ENCODE measurements at places on chromosomes 1 and 21. TPM values are rescaled to one million over a fixed set of nuclear protein-coding genes. Genes with fewer than 3 reads are reported as not detected.

EFNA3 gene
- total RNA-seq, result 17.5 TPM

GRCh38 chr1:59331686-59332620 is 35.1 kb downstream of the FGGY start:
- no peak for DNase-seq

DNA sequence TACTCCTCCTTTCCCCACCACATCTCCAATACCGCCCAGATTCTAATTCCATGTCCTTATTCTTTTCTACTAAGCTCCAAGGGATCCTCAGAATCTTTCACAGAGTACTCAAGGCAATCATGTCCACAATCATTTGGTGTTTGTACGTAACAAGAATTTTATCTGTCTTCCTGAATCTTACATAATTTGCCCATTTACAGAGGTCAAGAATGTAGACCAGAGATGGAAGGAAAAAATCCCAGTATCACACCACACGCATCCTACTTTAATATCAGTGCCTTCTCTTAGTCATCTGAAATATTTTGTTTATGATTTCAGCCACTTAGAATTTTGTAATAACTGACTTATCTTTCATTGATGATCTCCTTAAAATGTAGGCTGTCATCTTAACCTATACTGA is 366.0 kb upstream of the LRRC7 start:
- no peak for DNase-seq

DNA sequence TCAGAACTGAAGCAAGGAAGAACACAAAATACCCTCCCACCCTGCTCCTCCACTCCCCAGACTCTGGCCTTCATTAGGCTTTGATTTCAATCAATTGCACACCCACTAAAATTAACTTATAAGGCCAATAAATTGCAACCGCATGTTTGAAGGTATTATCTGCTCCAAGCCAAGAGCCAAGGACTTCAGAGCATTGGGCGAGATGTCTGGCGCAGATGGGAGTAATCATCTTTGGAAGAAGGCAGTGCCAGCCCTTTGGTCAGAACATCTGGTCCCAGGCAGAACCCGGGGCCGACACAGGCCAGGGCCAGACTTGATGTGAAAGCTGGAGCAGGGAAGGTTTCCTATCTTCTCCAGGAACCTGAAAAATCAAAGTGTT is 60.0 kb downstream of the SLC66A1 start:
- DNase-seq, result no peak

DNA sequence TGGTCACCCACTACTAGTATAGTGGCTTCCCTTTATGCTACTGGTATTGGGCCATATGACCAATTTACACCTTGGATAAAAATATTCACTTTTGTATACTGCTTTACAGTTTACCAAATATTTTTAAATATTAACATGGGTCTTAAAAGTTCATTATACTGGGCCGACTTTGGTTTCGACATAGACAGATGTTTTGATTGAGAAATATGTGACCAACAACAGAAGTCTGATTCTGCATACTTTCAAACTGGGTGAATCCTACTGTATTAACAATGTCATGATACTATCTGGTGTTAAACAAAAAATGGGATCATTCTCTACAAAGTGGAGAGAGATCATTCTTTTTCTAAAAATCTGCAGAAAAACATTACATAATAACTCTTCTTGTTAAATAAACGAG is 134.8 kb downstream of the AKT3 start:
- DNase-seq, result no peak

GSTM1 gene
- not detected for total RNA-seq

TFAP2E gene
- total RNA-seq, result 0.94 TPM

DNA sequence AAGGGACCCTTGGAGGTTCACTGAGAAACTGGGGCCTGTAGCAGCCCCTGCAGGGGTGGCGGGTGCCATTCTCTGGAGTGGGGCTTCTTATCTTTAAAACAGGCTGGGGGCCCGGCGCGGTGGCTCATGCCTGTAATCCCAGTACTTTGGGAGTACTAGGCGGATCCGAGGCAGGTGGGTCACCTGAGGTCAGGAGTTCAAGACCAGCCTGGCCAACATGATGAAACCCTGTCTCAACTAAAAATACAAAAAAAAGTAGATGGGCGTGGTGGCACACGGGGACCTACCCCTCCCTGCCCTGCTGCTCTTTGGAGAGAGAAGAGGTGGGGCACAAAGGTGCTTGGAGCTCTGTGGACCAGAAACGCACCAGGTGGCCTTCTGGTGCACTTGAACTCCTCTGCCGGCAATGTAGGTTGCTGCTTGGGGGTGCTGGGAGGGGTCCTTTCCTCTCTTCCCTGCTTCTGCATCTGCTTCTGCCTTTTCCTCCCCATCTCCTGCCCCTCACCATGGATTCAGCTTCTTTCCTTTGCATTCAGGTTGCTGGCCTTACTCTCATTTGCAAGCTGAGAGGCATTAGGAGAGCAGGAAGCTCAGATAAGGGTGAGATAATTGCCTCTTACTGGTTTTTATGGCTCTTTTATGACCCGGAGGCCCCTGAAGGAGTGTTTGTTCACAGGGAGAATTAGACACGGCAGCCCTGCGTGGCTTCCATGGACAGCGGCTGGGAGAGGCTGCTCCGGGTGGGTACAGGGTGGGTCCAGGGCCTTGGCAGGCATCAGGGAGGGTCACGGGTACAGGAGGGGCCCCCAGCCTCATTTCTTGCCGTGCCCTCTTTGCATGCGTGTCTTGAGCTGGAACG is 57.4 kb downstream of the ARHGEF10L start:
- DNase-seq, result no peak

CR2 gene
- total RNA-seq, result 1.00 TPM

GRCh38 chr21:45575993-45576837 is 34.0 kb upstream of the SLC19A1 start:
- no peak for DNase-seq

GPA33 gene
- 0.69 TPM for total RNA-seq

DNA sequence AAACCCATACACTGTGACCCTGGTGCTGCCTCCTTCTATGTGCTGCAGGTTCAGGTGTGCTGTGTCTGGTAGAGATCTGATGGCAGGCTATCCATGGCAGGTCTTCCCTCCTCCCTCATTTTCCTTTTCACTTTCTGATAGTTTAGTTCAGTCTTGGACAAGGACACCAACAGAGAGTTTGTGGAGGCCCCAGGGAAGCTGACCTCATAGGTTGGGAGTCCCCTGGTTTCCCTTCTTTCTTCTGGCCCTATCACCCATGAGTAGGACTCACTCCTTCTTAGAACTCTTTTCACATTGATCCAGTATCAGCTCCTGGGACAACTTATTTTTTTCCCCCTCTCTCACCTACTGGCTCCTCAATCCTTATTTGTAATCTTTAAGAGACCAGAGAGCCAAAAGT is 8.3 kb downstream of the GRHL3 start:
- DNase-seq, result no peak

PLPPR4 gene
- total RNA-seq, result 0.90 TPM

GRCh38 chr1:214511639-214511998 is 39.8 kb downstream of the PTPN14 start:
- no peak for DNase-seq

FCAMR gene
- not detected for total RNA-seq

DNA sequence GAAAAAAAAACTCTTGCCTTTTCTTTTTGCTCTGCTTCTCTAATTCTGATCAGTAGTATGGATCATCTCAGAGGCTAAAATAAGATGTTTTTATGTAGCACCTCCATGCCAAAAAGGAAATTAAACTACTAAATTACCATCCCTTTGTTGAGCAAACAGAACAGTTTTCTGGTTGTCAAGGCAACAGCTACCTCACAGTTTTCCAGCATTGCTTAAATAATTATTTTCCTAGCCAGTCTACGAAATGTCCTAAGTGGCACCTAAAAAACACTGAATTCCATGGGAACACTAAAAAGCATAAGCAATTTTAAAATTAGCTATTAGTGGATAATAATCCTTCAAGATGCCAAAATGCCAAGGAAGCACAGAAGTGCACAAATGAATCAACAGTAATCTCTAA is 61.7 kb downstream of the ARID4B start:
- DNase-seq, result no peak

RPRD2 gene
- 19.0 TPM for total RNA-seq

EDN2 gene
- 0.81 TPM for total RNA-seq

GRCh38 chr1:89842567-89843272 is 21.9 kb downstream of the LRRC8D start:
- no peak for DNase-seq

ESPN gene
- total RNA-seq, result 8.7 TPM

- DNase-seq, result no peak
Observed at GRCh38 chr1:2259668-2260402, 31.7 kb downstream of the SKI start.

DNA sequence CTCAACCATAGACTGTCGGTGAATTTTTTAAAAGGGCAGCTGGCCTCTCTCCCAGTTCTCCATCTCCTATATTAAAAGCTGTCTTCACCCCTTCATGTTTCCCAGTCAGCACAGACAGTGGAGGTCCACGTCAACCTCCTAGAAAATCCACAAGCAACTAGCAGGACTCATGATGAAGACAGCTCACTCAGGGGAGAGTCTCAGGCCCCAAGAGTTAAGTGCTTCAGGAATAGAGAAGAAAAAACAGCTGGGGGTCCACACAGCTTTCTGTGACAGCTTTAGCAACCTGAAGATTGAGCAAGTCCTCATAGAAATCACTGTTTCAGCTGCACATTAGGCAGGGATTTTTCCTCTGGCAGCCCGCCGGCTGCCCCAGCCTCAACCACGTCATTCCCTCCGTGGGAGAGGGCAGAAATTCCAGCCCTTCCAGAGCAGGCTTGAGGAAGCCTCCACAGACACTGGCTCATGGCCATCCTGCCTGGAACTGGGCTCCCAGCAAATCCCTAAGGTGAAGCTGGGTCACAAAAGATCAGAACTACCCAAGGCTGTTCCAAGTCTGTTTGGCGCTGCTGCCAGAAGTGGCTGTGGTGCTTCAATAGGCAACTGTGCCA is 15.2 kb downstream of the GPR161 start:
- no peak for DNase-seq

DNA sequence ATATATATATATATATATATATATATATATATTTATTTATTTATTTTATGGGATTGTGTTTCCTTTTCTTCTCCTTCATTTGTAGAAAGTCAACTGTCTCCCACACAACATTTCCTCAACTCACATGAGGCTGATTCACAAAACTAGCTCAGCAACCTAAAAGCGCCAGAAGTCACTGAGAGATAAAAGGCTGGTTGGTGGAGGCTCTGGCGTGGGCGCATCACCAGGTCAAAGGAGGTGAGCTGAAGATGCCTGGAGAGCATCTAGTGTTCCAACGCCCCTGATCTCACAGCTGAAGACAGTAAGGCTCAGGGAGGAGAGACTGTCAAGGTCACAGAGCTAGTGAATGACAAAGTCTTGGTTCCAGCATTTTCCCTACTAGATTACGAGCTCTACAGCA is 78.0 kb downstream of the HLCS start:
- DNase-seq, result no peak

MCOLN2 gene
- 0.70 TPM for total RNA-seq

ZSWIM5 gene
- 4.7 TPM for total RNA-seq

NUP210L gene
- total RNA-seq, result 0.03 TPM

GRCh38 chr1:229886636-229887035 is 180.4 kb upstream of the GALNT2 start:
- DNase-seq, result no peak

DNA sequence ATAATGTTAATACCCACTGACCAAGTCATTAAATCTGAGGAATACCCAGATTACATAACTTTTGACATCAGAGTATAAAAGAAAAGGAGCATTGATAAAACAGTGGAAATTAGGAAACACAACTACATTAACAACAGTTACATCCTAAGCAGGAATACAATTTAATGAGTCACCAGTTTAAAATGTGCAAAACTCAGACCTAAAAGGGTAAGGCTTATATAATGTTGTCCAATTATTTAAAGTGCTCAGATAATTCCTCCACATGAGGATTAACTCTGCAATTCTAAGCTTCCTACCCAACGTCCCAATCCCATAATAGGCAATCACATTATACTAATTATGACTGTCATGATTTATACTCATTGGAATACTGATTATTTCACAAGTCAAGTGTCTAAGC is 50.5 kb downstream of the ABL2 start:
- no peak for DNase-seq

DNA sequence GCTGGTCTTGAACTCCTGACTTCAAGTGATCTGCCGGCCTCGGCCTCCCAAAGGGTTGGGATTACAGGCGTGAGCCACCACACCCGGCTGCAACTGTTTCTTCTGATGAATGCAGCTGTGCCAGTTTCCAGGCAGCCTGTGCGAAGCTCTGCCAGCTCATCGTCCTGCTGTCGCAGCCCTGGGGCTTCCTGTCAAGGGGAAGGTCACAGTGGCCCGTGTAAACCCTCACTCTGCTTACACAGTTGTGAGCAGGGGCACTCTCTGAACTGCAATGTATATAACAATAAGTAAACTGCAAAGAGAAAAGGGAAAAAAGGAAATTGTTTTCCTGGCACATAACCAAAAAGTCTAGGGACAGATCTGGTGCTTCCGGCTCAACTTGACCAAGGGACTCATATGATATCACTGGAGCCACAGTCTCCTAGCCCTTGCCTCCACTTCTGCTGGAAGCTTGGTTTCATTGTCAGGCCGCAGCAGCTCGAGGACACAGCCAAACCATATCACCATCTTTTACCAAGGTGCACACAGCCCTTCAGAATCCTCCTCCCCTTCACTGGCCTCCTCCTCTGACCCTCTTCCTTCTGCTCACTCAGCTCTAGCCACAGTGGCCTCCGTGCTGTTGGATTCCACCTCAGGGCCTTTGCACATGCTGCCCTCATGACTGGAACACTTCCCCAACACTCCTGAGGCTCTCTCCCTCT is 22.8 kb upstream of the LBR start:
- no peak for DNase-seq

DNA sequence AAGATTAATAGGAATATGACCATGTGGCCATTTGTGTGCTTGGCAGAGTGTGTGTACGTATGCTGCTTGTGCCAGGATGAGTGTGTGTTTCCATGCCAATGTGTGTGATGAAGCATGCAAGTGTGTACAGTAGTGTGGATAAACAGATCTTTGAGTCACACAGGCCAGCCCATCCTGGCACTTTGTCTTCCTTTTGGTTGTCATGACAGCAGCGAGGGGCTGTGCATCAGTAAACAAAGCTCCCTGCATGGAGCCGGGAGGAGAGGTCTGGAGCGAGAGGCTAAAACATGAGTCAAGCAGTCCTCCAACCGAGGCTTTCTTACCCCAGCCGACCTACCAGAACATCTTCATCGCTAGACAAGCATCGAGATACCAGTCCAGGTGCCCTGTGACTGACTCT is 221.2 kb downstream of the CACNA1E start:
- no peak for DNase-seq

DNA sequence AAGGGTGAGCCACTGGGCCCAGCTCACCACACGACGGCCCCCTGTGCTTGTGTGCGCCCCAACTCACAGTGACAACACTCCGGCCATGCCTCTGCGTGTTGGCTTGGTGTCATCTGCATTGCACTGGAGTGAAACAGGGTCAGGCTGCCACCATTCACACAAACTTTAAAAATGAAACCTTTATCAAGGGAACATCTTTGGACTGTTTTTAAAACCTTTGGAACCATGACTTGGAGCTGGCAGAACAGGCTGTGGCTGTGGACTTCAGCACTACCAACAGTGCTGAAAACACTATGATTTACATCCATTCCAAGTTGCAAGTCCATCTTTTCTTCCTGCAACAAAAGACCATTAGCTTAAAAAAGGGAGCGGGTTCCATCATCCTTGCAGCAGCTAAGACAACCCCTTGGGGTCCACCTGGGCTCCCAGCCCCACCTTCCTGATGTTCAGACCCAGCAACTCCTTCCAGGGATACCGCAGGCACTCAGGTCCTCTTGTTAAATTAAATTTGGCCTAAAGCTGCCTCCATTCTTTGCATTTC is 25.6 kb downstream of the POFUT2 start:
- peak; percentile 29 for DNase-seq

Measured in H7 (cell line).